ENCODE measurements at places on chromosomes 6 and 20.

GRCh38 chr20:62025832-62026563 lies 39.7 kb downstream of the TAF4 start:
- DNase-seq = peak; percentile 38

DNA sequence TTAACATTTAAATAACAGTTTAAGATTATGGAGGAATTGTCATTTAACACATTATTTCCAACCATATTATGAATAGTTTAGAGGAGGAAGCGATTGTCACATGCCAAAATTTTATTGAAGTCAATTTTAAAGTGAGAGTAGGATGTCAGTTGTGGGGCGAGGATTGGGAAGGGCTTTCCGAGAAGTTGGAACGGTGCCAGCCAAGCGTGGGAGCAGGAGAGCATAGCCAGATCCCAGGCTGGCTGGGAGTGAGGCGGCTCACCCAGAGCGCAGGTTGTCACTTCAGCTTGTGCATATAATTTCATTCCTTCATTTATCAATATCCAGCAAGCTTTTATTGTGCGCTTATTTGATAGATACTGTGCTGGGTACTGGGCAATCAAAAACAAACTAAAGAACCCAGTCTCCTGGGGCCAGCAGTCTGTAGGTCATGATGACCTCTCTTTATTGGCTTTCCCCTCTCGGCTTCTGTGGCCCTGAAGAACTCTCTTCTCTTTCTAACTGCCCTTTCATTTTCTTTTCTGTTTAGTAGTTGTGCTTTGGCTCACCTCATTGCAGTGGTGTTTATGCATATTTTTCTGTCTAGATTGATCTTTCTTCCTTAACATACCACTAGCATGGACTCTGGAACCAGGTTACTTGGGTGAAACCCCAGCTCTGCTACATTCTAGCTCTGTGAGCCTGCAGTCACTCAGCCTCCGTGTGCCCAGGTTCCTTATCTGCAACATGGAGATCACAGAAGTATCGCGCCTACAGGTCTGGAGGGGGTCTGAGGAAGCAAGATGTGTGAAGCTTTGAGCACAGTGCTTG lies 6.4 kb downstream of the CEP43 start:
- no peak for DNase-seq

GRCh38 chr6:45423111-45423823 lies 45.5 kb upstream of the SUPT3H start:
- DNase-seq = peak; percentile 38

DNA sequence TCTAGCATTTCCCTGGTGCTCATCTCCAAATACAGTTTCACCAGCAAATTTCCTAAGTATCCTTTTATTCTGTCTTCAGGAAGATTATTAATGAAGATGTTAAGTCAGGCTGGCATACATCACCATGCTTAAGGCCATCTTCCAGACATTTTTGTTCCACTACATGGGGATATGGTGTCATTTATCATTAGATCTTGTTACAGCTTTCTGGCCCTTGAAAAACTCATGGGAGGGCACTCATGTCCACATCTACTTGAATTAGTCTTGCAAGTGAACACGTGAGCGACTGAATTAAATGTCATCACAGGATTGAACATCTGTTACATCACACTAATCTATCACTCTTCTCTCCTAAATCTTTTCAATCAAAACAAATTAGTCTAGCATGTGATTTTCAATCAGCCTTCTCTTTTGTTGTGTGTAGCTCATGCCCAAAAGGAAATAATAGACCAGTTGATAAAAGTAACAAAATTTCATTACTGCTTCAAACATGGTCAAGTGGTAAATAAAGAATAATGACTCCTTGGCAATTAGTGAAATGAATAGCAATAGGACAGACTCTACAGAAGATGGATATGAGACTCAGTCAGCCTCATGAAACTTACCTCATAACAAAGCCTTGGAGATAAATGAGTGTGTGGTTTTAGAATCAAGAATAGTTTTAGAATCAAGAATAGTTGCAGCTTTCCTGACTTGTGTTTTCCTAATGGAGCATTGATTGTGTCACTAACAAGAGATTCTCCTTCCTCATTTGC lies 80.5 kb downstream of the MTFR2 start:
- no peak for DNase-seq

GRCh38 chr6:98971303-98971702 lies 23.6 kb upstream of the FBXL4 start:
- no peak for DNase-seq

DNA sequence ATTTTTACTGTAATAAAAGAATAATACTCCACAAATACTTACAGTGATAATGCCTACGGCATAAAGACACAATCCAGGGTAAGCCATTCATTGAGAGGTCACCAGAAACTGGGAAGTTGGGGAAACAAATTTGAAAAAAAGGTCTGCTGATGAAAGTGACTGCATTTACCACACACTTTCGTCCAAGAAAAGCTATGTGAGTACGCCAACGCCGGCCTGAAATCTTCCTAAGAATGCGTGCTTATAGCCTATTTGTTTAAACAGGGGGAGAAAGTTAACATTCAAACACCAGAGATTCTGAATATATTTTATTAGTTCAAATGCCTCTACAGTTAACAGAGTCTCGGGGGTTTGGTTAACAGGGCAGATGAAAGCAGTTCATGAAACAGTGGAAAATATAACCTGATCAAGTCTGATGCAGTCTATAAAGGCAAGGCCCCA lies 657 bp upstream of the LTV1 start:
- DNase-seq = no peak

DNA sequence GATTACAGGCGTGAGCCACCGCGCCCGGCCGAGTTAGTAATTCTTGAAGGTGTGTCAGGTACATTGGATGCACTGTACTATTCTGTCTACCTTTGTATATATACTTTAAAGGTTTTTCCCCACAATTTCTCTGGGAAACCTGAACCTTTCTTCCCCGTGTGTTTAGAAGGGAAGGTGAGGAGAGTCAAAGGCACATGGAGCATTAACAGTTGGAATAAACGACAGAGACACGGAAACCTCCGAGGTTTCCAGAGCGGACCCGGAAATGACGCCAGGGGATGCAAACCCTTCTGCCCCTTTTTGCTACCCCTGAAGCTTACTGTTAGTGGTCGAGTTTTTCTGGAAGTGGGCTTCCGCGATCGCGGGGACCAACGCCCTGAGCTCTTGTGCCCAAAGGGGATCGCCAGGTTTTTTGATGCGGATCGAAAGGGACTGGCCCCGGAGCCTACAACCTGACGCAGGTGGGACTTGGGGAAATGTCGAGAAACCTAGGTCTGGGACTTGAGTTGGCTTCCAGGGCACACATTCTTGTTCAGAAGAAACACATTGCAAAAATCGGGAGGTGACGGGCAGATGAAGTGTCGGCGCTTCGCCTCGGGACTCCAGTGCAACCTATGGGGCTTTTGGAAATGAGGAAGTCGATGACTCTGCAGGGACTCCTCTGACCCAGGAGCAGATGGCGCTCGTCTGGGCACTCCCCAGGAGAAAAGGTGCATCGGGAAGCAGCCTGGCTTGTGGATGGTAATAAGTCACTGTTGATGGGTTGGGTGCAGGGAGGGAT lies 218.2 kb downstream of the OR2B2 start:
- DNase-seq = peak; percentile 46

GRCh38 chr6:121678245-121678644 lies 242.8 kb downstream of the GJA1 start:
- DNase-seq = no peak

- DNase-seq = no peak
Measured at GRCh38 chr20:25521382-25521781, 63.9 kb downstream of the NINL start.

DNA sequence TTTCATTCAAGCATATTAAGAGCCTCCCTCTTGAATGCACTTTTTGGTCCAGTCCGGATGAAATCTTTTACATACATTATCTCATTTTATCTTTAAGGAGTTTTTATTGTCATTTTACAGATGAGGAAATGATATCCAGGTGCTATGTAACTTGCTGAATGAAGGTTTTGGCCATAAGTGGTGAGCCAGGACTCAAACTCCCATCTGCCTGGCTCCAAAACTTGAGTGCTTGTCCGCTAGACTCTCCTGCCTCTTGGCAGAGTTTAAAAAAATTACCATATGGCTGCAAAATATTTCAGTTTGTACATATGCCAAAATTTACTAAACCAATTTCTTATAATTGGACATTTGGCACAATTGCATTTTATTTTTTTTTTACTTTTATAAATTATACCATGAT lies 12.2 kb downstream of the PDRG1 start:
- DNase-seq = no peak

GRCh38 chr20:62668441-62669027 lies 26.2 kb downstream of the SLCO4A1 start:
- peak; percentile 44 for DNase-seq

DNA sequence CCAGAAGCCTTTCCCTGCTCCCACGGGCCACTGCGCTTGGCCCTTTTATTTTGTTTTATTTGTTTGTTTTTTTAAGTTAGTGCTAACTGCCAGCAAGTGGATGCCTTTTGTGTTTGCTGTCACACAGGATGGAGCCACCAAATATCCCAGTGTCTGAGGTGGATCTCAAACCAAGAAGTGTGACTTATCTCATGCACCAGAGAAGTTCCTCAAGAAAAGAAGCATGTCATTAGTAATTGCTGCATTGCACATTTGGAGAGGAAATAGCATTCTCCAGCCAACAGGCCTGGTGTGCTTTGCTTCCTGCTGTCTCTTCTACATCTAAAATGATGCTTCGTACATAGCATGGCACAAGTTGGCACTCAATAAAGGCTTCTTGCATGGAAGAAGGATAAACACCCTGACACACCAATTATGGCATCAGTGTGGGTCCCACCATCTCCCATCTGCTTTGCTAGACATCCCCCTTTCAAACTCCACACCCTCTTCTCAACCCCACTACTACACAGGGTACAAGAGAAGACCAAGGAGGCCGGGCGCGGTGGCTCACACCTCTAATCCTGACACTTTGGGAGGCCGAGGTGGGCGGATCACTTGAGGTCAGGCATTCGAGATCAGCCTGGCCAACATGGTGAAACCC lies 1.9 kb upstream of the ATP9A start:
- DNase-seq = no peak

- DNase-seq = no peak
Measured at GRCh38 chr6:157019115-157019641, 242.0 kb downstream of the ARID1B start.

DNA sequence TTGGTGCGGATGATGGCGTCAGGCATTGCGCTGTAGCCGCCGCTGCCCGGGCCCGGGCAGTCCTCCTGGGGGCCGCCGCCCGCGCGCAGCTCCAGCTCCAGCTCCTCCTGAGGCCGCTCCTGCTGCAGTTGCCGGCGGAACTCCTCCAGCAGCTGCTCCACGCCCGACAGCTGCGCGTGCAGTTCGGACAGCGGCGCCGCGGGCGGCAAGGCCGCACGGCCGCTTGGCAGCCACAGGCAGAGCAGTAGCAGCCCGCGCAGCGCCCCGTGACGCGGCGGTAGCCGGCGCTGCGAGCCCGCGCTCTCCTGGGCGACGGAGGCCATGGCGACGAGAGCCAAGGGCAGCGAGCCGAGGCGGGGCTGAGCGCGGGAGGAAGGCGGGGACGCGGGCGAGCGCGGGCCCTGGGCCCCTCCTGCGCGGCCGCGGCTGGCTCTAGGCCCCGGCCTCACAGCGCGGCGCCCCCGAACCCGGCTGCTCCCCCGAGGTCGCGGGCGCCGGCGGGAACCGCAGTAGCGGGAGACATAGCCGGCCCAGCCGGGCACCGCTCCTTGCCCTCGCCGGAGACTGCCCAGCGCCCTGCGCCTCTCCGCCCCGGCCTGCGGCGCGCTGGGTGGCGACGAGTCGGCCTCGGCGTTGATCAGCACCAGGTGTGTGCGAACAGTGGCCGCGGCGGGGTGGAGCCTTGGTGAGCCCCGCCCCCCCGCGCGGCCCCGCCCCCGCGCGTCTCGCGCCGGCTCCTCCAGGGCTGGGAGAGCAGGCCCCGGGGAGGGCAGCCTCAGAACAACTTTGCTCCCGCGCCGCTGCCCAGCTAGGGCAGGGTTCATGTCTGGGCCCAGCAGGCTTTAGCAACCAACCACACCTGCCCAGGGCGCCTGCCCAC lies at the start of gene LRP11:
Gene LRP11 (minus strand): TSS at position 662 of the 880 bp plus-strand sequence. CDS start 339 bp downstream, at position 323.
- peak; percentile 85 for DNase-seq

DNA sequence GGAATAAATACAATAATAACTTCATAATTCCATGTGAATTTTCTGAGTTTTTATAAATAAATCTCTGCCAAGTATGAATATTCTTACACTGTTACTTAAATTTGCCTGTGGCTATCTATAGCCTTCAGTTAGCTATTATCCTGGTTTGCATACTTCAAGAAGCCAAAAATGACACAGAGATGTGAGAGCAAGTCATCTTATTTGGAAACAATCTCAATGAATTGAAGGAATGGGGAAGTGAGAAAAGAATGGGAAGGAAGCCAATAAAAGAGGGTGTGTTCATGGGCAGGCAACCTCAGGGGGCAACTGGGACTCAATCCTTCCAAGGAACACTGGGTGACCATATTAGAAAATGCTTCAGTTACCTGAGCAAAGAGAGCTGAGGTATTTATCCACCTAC lies 9.9 kb downstream of the HAO1 start:
- DNase-seq = no peak

GRCh38 chr20:8803065-8803464 lies 265.8 kb upstream of the PLCB4 start:
- DNase-seq = no peak

DNA sequence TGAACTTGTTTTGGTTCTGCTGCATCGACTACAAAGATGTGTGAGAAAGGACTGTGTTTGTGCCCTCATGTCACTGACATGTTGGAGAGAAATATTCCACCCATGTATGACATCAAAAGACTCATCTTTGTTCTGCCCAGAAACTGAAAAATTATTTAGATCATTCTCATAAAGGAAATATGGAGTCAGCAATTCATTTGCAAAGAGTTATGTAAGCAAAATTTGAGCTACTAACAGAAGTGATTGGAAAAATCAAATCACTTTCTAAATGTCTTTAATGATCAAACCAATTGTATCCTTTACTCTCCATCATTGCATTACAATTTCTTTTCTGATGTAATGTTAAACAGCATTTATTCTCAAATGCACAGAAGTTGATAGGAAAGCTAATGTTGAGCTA lies 19.3 kb downstream of the ADAT2 start:
- DNase-seq = no peak

- DNase-seq = no peak
Measured at GRCh38 chr6:116381000-116381399, 10.3 kb downstream of the DSE start.

- DNase-seq = no peak
Measured at GRCh38 chr6:51857134-51857533, 230.3 kb downstream of the PKHD1 start.
